Endothelial cell (in vitro differentiated cells): ENCODE measurements at places on chromosomes 11 and 22.

- H3K4me1 ChIP-seq: no peaks in the 10 kb centered on the region
- DNase-seq: no peak
- no peaks in the 10 kb centered on the region for H3K36me3 ChIP-seq
- H3K27ac ChIP-seq: no peak overlapping the region
Observed at GRCh38 chr11:9887472-9887871, 223.6 kb downstream of the SWAP70 start.

DNA sequence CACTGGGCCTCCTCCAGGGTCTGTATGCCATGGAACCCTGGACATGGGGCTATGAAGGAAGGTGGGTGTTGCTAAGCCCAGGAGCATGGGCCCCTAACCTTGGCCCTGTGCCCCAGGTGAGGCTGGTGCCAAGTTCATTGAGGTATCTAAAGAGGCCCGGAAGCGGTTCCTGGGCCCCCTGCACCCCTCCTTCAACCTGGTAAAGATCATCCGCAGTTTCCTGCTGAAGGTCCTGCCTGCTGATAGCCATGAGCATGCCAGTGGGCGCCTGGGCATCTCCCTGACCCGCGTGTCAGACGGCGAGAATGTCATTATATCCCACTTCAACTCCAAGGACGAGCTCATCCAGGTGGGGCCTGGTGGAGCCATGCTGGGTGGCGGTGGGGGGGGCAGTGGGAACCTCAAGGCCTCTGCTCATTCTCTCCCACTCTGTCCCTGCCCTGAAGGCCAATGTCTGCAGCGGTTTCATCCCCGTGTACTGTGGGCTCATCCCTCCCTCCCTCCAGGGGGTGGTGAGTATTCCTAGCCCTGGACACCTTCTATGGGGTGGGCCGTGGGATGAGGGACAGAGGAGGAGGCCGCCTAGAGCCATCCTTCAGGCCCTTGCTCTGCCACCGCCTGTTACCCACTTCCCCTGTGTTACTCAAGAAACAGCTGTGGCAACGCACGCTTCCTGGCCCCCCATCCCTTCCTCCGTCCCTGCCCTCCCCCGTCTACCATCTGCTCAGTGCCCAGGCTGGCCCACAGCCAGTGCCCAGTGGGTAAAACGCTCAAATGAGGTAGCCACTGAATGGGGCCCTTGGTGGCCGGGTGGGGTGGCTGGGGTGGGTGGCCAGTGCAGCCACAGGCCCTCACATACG lies 3.0 kb downstream of the PNPLA2 start:
- no peak overlapping the region for H3K27ac ChIP-seq
- no peak overlapping the region for H3K4me3 ChIP-seq
- no peaks in the 10 kb centered on the region for H3K4me1 ChIP-seq
- no peak for DNase-seq
- H3K27me3 ChIP-seq: peaks cover 6% of the 10 kb centered on the region

DNA sequence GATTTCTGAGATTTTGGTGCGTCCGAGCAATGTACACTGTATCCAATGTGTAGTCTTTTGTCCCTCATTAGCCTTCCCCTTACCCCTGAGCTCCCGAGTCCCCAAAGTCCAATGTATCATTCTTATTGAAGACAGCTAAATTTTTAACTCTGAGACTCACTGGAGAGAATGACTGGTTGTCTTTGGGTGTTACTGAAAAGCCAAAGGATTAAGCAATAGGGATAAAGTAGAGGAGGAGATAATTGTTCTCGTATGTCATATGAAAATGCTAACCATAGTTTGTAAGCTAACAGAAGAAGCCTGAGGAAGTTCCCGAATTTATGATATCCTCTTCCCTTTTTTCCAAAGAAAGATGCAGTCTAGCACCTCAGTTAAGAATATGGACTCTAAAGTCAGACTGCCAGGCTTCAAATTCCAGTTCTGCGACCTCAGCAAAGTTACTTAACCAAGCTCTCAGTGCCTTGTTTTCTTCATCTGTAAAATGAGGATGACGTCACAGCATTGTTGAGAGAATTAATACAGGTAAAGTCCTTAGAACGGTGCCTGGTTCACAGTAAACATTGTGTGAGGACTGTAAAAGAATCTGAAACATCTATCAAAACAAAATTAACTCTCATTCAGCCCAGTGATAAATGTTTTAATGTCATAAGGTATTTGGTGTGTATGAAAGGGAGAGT lies 1.6 kb upstream of the MSANTD2 start:
- H3K4me1 ChIP-seq: peaks cover 28% of the 10 kb centered on the region
- peaks cover 7% of the 10 kb centered on the region for H3K27me3 ChIP-seq
- DNase-seq: no peak
- H3K27ac ChIP-seq: peak overlapping the region; percentile 91
- H3K4me3 ChIP-seq: peak overlapping the region; percentile 80

DNA sequence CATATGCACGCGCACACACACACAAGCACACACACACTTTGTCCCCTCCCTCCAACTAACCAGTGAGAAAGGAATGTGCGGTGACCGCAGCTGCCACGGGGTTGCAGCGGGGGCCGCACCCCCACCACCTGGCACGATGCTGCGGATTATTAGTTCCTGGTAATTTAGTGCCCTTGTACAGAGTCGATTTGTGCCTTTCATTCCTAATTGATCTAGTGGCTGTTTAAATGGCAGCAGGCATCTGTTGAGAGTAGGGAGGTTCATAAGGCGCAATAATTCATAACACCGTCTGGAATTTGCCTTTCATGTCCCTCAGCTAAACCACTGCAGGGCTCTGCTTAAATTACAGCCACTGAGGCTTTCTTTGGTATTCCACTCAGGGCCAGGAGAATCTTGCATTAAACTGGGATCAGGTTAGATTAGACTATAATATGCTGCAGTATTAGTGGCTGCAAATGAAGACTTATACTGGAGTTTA lies 113.7 kb downstream of the FEZ1 start:
- no peak overlapping the region for H3K27ac ChIP-seq
- peak overlapping the region; percentile 31 for H3K4me3 ChIP-seq
- peaks cover 8% of the 10 kb centered on the region for H3K27me3 ChIP-seq
- no peak for DNase-seq
- H3K4me1 ChIP-seq: peaks cover 2% of the 10 kb centered on the region

DNA sequence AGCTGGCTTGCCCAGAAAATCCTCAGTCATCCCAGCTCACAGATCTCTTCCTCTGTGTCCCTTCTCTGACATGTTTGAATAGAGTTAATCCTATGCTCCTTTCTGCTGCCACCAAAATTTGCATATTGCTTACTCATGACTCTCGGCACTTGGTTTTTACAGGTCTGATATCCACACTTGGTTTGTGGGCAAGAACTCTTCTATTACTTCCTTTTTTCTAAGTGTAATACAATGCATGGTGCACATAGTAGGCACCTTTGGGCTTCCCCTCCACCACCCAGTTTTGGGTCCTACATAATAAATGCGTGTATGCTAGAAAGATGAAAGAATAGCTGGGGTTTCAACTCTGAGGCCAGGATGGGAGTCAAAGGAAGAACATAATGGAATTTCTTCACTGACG lies 69.7 kb upstream of the GRK3 start:
- H3K27me3 ChIP-seq: peaks cover 3% of the 10 kb centered on the region
- H3K27ac ChIP-seq: no peak overlapping the region
- H3K4me3 ChIP-seq: peak overlapping the region; percentile 49
- peaks cover 14% of the 10 kb centered on the region for H3K36me3 ChIP-seq

- H3K4me1 ChIP-seq: peaks cover 32% of the 10 kb centered on the region
- peaks cover 16% of the 10 kb centered on the region for H3K36me3 ChIP-seq
Observed at GRCh38 chr11:118609380-118610224, 2.2 kb downstream of the PHLDB1 start.

- H3K4me1 ChIP-seq: peaks cover 39% of the 10 kb centered on the region
- H3K36me3 ChIP-seq: no peaks in the 10 kb centered on the region
- no peak for DNase-seq
Observed at GRCh38 chr22:28813772-28814518, 13.6 kb upstream of the XBP1 start.

- no peak for DNase-seq
- H3K4me3 ChIP-seq: no peak within 1 kb of the TSS
- no peak within 1 kb of the TSS for H3K27ac ChIP-seq
- no peaks in the 10 kb centered on the region for H3K27me3 ChIP-seq
- H3K36me3 ChIP-seq: no peaks in the 10 kb centered on the region
- H3K4me1 ChIP-seq: no peaks in the 10 kb centered on the region
Observed at GRCh38 chr11:56160217-56160616, at the start of gene OR8K5. OR8K5 (minus strand) TSS chr11:56160317; CDS start chr11:56160317, 0 bp downstream.

- H3K36me3 ChIP-seq: no peaks in the 10 kb centered on the region
- H3K4me3 ChIP-seq: no peak overlapping the region
- DNase-seq: no peak
- H3K4me1 ChIP-seq: peaks cover 3% of the 10 kb centered on the region
- H3K27me3 ChIP-seq: no peaks in the 10 kb centered on the region
Observed at GRCh38 chr11:30983776-30984441, 385.6 kb downstream of the DCDC1 start.

- no peak for DNase-seq
- H3K36me3 ChIP-seq: no peaks in the 10 kb centered on the region
Observed at GRCh38 chr11:118217575-118217974, 7.2 kb downstream of the JAML start.

GRCh38 chr11:117610901-117611300 lies 186.1 kb downstream of the DSCAML1 start:
- H3K27ac ChIP-seq: no peak overlapping the region
- H3K27me3 ChIP-seq: peaks cover 4% of the 10 kb centered on the region

GRCh38 chr11:57480409-57481137 lies 20.2 kb downstream of the RTN4RL2 start:
- DNase-seq: peak; percentile 83
- H3K4me3 ChIP-seq: peak overlapping the region; percentile 18
- H3K4me1 ChIP-seq: peaks cover 15% of the 10 kb centered on the region
- peaks cover 30% of the 10 kb centered on the region for H3K27me3 ChIP-seq
- H3K27ac ChIP-seq: no peak overlapping the region
- H3K36me3 ChIP-seq: no peaks in the 10 kb centered on the region

- H3K4me3 ChIP-seq: peak overlapping the region; percentile 25
- H3K27ac ChIP-seq: no peak overlapping the region
- no peak for DNase-seq
Observed at GRCh38 chr11:74707602-74708510, 23.4 kb downstream of the CHRDL2 start.

- H3K36me3 ChIP-seq: peaks cover 14% of the 10 kb centered on the region
- peaks cover 17% of the 10 kb centered on the region for H3K4me1 ChIP-seq
- no peaks in the 10 kb centered on the region for H3K27me3 ChIP-seq
- no peak for DNase-seq
Observed at GRCh38 chr11:43738600-43739409, 58.3 kb downstream of the HSD17B12 start.

GRCh38 chr22:30181459-30182349 lies 64.9 kb downstream of the LIF start:
- no peak overlapping the region for H3K4me3 ChIP-seq
- H3K27me3 ChIP-seq: peaks cover 1% of the 10 kb centered on the region
- no peak for DNase-seq
- H3K4me1 ChIP-seq: no peaks in the 10 kb centered on the region

GRCh38 chr11:30911247-30911646 lies 325.1 kb upstream of the MPPED2 start:
- no peak for DNase-seq
- no peaks in the 10 kb centered on the region for H3K36me3 ChIP-seq
- no peak overlapping the region for H3K27ac ChIP-seq
- H3K4me3 ChIP-seq: no peak overlapping the region
- no peaks in the 10 kb centered on the region for H3K27me3 ChIP-seq

DNA sequence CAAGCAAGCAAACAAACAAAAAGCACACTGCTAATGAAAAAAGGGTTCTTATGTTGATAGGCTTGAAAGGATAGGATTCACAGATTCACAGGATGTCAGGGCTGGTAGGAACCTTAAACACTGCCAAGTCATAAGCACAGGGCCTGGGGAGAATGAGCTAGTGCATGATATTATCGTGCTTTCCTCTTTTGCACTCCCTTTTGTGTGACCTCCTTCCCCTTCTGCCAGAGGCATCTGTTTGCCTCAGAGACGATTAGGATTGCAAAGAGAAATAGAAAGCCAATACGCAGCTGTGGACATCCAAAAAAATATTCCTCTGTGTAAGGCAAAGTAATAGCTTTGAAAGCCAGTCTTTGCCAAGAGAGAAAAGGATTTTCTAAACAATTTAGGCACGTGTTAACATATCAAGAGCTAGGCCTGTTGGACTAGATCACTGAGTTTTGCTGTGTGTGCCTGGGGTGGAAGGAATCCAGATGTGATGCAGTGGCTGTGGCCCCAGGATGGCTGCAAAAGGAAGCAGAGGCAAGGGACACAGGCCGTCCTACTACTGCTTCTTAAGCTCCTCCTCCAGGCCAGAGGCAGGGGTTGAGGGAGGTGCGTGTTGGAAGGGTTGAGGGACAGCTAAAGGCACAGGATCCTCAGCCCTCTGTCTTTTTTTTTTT lies 30.6 kb downstream of the MCHR1 start:
- peaks cover 13% of the 10 kb centered on the region for H3K4me1 ChIP-seq
- no peak for DNase-seq
- H3K27me3 ChIP-seq: peaks cover 2% of the 10 kb centered on the region
- peak overlapping the region; percentile 42 for H3K27ac ChIP-seq
- no peak overlapping the region for H3K4me3 ChIP-seq

GRCh38 chr11:100890789-100891188 lies 203.7 kb downstream of the ARHGAP42 start:
- H3K4me3 ChIP-seq: no peak overlapping the region
- no peaks in the 10 kb centered on the region for H3K27me3 ChIP-seq
- DNase-seq: no peak
- no peaks in the 10 kb centered on the region for H3K36me3 ChIP-seq
- no peaks in the 10 kb centered on the region for H3K4me1 ChIP-seq
- H3K27ac ChIP-seq: no peak overlapping the region

- peaks cover 14% of the 10 kb centered on the region for H3K36me3 ChIP-seq
- no peaks in the 10 kb centered on the region for H3K27me3 ChIP-seq
- H3K4me3 ChIP-seq: no peak overlapping the region
- no peak for DNase-seq
- no peaks in the 10 kb centered on the region for H3K4me1 ChIP-seq
Observed at GRCh38 chr11:11931461-11932055, 76.9 kb downstream of the DKK3 start.

DNA sequence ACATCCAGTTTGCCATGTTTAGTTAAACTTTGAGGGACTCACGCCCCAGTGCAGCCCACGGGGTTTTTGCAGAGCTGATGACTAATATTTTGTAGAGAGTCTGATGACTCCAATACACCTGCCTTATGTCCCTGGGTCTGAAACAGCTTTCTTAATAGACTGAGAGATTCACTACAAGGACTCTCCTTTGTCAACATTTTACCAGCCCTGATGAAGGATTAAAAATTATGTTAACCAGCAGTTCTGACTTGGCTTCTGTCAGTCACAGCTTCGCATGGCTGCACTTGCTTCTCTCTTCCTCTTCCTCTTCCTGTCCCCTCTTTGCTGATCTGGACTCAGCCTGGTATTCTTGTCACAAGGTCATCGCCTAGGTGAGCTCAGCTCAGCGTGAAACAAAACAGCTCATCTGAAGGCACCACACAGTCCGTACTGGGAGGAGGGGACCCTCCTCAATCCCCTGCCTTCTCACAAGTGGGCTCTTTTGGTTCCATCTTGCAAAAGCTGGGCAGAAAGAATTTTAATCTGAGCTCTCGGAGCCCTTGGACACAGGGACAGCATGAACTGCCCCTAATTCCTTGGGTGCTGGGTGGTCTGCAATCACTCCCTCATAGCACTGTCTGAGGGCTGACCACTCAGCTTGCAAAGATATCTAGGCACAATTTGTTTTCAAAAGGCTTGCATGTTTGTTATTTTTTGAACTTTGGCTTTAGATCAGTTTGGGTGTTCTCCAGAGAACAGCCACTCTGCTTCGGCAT lies 38.1 kb upstream of the POU2AF1 start:
- no peak overlapping the region for H3K4me3 ChIP-seq
- H3K36me3 ChIP-seq: no peaks in the 10 kb centered on the region
- no peak for DNase-seq
- peaks cover 16% of the 10 kb centered on the region for H3K4me1 ChIP-seq
- peaks cover 5% of the 10 kb centered on the region for H3K27me3 ChIP-seq
- peak overlapping the region; percentile 4 for H3K27ac ChIP-seq
